ENCODE measurements at places on chromosomes 7 and 10.

DNA sequence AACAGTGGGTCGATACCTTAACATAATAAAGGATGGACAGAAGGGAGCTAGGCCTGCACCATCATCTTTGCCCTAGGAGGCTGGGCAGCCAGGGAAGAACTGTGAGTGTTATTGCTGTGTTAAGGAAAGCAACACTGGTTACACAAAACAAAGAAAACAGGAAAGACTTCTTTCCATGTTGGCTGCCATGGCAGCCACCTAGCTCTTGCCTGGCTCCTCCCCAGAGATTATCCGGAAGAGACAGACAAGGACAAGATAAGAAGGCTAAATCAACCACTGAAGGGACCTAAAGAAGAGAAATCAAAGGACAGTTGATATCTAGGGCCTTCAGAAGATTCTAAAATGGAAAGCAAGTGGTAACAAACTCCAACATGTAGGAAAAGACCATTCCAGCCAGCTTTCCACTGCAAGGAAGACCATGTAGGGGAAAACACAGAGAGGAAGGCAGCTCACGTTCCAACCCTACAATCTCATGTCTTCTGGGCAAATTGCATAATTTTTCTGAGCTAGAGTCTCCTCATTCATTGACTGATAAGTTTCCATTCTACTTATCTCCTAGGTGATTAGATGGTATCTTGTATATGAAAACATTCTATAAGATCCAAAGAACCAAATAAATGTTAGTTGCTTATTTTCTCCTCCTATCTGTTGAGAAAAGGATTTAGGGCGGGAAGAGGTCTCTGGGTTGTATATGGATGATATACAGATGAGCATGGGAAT lies 51.2 kb downstream of the SP8 start:
- DNase-seq: no peak

GRCh38 chr10:71750124-71750841 lies 23.0 kb downstream of the VSIR start:
- DNase-seq: no peak

DNA sequence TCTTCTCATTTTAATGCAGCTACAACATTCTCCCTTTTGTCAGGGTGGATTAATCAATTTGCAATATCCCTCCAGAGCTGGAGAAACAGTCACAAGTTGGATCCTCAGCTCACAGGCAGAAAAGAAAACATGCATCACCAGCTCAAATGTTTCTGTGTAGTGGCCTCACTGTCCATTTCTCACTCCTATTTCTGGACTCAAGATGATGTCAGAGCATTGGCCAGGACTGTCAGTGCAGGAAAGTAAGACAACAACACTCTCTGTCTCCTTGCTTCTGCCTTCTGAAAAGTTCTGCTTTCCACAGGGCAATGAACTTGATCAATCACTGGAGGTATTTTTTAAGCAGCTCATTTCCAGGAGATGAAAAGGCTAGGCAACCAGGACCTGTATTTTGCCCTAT lies 8.2 kb upstream of the SVIL start:
- DNase-seq: no peak

DNA sequence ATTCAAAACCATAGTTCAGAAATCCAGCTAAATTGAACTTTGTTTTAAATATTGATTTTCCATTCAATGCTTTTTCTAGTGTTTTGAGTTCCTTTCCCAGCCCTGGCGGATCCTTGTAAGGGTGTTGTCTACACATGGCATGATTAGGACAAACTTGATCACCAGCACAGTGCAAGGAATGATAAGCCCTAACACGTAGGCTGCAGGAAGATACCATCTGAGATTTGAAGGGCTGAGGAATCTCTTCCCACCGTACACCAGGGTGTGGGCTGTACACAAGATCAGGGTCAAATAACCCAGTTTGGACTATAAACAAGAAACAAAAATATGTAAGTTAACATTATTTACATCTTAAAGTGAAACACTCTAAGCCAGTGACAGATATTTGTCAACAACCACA lies 27.4 kb downstream of the STEAP4 start:
- no peak for DNase-seq

DNA sequence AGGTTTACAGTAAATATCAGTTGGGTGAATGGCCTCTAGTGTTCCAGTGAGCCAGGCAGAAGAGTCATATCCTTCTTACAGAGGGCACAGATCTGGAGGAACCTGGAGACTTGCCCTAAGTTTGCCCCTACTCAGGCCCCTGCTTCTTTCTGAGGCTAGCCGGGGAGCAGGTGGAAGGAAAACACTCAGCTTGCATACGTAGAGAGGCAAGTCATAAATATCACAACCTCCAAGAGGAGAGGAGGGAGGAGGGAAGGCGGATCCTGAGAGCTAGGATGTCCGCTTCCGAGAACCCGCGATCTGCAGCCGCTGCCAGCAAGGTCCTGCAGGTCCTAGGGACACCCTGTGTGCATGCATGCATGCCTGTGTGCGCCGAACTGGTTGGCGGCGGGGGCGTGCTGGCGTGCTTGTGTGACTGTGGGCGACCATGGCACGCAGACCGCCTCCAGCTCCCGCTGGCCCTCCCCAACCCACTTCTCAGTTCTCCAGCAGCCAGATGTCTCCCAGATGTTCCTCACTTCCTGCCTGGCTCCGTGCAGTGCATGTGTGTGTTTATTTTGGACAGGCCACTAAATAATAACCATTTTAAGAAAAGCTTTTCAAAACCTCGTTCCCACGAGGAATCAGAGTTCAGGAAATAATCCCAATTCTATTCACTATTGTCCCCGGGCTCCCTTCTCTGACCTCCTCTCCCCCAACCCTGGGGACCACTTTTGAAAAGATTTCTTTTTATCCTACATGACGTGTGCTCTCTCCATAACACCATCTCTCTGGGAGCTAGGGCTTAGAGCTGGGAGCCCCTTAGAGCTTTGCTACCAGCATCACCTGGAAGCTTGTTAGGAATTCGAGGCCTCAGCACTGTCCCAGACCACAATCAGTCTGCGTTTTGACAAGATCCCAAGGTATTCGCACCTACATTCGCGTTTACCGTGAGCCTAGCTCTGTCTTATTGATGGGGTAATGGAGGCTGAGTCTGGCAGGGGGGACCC lies 32.4 kb downstream of the UNC5B start:
- no peak for DNase-seq

DNA sequence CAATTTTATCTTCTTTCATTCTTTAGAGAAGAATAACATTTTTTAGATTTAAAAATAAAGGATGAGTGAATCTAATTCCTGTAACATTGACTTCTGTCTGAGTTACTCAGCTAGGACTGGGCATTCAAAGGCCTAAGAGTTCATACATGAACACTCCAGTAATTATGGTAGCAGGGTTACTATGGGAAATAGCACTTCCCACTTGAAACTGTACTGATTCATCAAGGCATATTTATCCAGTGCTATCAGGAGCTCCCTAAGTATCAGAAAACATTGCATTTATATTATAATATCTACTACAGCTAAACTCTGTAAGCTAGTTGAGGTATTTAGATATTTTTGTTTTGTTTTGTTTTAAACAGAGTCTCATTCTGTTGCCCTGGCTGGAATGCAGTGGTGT lies 41.8 kb downstream of the NDUFB2 start:
- no peak for DNase-seq

DNA sequence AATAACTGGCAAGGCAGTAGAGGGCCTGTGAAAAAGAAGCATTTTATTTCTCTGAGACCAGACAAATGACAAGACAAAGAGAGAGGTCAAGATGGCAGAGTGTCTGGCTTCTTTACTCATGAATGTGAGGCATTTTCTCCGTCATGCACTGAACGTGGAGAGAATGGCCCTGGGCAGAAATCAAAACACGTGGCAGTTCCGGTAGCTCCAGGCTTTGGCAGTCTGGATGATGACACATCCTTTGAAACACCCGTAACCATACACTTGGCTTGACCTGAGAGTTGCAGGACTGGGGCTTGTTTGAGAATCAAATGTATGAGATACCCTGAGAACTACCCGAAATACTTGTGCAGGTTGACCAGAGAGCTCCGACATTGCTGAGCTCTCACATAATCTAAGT lies 537.6 kb downstream of the ACTR3B start:
- DNase-seq: no peak

DNA sequence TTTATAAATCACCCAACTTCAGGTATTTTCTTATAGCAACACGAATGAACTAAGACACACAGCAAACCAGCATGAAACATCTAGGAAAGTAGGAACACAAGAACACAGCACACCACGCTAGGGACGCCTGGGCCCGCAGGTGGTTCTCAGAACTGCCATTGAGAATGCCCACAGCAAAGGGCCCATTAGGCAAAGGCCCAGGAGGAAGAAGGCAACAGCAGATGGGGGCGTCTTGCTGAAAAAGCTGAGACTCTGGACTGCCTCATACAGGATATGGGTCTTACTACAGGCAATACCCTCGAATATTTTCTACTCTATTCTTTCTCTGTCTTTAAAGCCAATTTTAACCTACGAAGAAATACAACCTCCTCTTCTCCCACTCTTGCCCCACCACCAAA lies 77.3 kb downstream of the PARD3 start:
- DNase-seq: no peak

DNA sequence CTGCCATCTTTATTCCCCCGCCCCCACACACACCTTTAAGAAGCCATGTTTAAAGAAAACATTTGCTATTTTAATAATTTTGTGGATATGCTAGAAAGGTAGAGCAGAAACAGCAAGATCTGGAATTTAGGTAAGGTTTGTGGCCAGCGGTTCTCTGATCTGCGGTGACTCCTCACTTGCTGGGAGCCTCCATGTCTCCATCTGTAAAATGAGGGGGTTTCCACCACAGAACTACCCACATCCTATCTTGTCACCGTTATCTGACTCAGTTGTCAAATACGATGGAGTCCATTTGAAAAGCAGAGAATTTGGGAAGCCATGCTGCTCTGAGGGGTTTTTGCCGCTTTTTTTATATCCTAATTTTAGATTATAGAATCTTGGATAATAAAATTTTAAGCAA lies 23.3 kb downstream of the MACC1 start:
- no peak for DNase-seq

All from stimulated activated CD4-positive, alpha-beta T cell treated with anti-CD3 and anti-CD28 coated beads, Interleukin-1b, Interleukin-23, amount 100 ng/mL, for 48 hours (primary cell).